Neural progenitor cell (in vitro differentiated cells): ENCODE measurements at places on chromosomes 6 and 20.

GRCh38 chr6:118992186-118992795 lies 57.3 kb upstream of the MCM9 start:
- no peak for DNase-seq

- peak; percentile 79 for DNase-seq
Observed at GRCh38 chr20:11248011-11248409, 574.2 kb upstream of the JAG1 start.

GRCh38 chr6:110643175-110643574 lies 166.8 kb upstream of the SLC22A16 start:
- no peak for DNase-seq

GRCh38 chr6:40999569-40999968 lies 39.5 kb downstream of the UNC5CL start:
- peak; percentile 53 for DNase-seq

DNA sequence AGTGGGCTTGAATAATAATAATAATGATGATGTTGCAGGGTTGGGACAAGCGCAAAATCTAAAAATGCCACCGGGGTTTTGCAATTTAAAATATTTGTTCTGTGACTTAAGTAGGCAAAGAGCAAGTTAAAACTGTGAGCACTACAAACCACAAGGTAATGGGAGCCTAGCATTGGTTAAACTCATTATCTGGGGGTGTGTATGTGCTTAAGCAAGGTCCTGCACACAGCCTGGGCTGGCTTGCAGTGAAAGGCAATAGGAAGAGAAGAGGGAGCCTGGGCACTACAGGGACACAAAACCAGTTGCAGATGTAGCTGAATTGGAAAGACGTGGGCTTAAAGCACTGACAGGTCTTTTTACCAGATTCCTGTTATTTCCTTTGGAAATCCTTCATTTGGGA lies 11.7 kb downstream of the SIM1 start:
- DNase-seq, result no peak

GRCh38 chr6:116396441-116396840 lies 25.7 kb downstream of the DSE start:
- DNase-seq, result no peak

DNA sequence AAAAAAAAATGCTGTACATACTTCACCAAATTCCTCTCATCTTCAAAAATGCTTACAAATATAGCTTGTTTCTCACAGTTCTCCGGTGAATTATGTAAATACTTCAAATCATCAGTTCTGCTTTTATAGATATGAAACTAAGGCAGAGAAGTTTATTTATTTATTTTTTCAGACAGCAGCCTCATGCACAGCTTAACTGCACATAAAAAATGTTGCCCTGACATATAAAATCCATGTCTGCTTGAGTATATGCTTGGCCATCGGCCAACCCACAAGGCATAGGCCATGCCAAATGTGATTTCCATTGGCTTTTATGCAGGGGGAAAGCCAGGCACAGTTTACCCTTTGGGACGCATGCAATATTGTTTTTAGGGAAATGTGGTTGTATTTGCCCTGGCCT lies 57.3 kb upstream of the PHACTR2 start:
- DNase-seq, result no peak

GRCh38 chr6:166781331-166781730 lies 154.3 kb upstream of the RPS6KA2 start:
- DNase-seq, result no peak

DNA sequence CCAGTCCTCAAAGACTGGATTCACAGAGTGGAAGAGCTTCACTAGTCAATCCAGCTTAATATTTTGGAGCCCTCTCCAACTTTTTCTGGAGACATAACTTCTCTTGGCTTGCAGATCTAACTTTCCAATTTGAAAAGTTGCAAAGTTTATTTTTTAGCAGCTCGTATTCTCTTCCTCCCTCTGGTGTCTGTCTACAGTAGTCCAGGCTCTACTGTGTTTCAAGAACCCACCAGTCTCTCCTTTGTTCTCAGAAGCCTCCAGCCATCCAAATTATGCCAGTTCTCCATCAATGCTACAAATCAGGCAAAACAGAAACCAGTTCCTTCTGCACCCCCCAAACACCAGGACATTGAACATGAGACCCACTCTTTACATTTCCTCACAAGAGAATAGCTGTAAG lies 376.1 kb upstream of the OPRM1 start:
- DNase-seq, result no peak

- no peak for DNase-seq
Observed at GRCh38 chr6:30787954-30788353, 43.6 kb upstream of the IER3 start.

DNA sequence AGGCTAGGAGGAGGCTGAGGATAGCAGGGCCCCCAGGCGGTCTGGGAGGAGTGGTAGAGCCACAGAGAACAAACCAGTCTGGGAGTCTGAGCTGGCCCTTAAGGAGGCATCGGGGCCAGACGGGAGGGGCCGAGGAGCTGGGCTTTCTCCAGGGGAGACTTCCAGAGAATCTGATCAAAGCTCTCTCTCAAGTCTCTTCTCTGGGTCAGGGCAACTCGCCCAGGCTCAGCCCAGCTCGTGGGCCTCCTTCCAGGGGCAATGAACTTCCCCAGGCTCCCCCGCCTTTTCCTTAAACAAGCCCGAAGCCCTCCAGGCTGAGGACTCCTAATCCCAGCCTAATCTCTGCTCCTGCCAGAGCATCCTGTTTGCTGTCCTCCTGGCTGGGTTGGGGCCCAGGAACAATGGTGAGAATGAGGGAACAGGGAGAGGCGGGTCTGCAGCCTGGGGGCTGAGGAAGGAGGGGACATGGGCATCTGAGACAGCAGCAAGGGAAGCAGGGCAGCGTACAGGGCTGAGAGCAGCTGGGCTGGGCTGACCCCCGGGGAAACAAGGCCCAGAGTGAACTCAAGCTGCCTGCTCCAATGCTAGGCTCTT lies 173.6 kb downstream of the ANKRD60 start:
- peak; percentile 70 for DNase-seq

- DNase-seq, result no peak
Observed at GRCh38 chr6:54920628-54921027, 74.1 kb downstream of the FAM83B start.

DNA sequence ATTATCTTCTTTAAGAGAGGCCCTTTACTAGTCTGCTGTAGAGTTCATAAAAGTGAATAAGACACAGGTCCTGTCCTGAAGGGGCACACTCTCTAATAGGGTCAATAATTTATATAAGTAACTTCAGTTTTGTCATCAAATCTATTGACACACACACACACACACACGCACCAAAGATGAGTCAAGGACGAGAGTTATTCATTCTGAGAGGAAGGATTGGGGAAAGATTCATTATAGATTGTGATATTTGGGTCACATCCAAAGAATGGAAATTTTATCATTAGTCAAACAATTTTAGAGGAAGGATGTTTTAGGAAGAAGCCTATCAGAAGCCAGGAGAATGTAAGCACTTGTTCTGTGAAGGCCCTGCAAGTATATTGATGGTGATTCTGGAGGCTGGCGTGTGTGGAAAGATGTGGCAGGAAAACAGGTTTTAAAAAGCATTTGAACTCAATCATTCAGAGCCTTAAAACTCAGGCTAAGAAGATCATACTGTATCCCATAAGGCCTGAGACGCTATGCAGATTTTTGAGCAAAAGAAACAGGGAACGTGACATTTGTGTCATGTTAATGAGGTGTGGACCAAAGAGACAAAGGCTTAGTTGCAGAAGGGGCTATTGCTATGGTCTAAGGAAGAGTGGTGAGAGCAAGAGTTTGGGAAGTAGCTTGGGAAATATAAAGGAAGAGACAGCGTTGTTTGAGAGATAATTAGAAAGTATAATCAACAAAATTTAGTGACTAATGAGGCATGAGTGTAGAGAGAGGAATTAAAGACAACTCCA lies 161.4 kb upstream of the PREP start:
- no peak for DNase-seq

- no peak for DNase-seq
Observed at GRCh38 chr6:34301408-34301807, 52.6 kb upstream of the SMIM29 start.

DNA sequence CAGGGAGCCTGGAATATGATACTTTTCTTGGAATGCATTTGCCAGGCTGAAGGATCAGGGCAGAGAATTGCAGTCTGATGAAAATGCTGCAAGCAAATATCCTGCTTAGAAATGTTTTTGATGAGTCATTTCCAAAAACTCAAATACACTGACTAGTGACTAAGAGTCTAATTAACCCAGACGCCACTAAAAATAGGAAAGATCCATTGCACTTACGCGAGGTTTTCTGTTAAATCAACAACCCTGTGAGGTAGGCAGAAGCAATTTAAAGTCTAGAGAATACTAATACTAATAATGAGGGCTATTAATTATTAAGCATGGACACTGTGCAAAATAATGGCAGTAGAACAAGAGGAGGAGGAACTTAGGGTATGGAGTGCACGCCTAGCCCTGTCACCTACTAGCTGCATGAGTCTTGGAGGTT lies 130.1 kb upstream of the DOK5 start:
- no peak for DNase-seq

GRCh38 chr20:18006684-18007083 lies 37.9 kb downstream of the MGME1 start:
- DNase-seq, result no peak

DNA sequence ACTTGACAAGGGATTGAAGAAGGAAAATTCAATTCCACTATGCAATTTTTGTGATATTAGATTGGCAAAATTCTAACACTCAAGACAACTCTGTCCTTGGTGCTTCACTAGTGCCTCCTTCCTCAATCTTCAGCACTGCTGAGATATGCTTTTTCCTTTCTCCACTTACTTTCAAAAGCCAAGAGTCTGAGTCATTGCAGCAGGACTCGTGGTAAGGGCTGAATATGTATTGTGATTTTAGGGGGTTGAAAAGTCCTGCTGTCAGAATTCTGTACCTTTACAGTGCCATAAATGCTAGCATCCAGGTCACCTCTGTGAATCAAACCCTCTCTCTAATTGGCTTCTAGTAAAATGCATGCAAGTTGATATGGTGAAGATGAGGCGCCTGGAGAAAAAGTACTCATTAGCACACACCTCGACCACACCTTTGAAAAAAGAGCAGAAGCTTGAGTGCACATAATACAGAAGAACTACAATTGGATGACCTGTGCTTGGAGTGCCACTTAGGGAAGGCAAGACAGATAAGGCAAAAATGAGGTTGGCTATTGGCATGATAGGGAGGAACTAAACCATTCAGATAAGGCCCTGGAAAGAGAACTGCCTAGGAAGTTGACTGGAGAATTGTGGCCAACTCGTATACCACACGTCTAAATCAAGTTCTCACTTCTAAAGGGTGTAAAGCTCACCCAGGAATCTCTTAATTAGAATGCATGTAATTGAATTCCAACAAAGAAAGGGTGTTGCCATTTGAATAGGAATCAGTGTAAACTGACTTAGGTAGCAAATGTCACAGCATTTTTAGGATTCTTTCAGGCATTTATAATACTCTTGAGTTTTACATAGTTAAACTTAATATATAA lies 43.6 kb upstream of the FAM83B start:
- peak; percentile 4 for DNase-seq

DNA sequence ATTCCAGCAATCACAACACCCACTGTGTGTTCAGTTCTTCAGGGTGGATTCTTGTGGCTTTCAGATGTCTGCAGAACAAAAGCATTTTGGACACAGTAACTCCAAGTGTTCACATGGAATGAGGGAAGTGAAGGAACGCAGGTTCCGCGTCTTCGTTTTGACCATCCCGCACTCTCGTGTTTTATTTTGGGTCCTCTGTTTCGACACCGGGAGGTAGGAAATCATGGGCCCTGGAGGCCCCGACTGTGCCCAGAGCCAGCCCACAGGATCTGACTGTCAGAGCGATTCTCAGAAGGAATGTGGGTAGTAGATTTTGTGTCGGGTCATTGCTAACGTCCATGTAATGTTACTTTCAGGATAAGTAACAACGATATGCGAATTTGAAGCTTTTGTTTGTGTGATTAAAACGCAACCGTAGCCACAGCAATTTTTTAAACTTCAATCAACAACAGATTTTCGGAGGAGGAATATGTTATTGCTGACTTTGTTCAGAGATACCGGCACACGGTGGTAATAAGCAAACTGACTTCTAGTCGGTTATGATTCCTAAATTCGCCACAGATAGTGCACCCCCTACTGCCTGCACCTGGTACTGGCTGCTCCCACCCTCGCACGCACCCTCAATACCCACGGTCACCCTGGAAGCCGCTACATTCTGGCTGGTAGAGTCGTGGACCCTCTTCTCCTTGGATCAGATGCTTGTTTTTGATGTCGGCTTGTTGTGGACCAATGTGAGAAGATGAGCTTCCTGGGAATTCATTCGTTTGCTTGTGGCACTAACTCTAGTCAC lies 10.5 kb downstream of the NPEPL1 start:
- DNase-seq, result no peak

GRCh38 chr6:5401845-5402738 lies 140.8 kb downstream of the FARS2 start:
- peak; percentile 23 for DNase-seq

DNA sequence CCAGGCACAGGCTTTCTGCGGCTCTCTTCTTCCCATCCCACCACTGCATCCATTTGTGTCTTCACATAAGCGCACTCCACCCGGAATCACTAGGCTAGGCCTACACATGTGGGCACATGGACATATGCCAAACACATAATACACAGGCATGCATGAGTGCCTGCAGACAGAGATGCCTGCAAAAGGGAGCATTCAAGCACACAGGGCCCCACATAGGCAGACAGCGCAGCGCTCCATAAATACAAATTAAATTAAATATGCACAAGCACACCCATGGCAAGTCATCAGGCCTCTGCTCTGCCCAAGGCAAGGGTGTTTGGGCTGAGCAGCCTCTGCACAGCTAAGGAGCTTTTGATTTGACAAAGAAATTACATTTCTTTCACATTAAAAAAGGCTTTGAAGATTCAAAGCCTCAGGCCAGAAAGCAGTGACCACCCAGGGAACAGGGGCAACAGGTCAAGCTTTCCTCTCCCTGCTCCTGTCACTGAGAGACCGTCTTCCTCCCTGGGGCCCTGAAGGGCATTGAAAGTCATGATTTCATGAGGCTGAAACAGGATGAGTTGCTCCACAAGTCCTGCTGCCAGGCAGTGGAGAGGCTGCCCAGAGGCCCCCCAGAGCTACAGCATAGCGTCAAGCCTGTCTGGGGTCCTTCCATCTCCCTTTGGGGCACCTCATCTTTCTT lies 134.2 kb upstream of the LRFN2 start:
- peak; percentile 26 for DNase-seq

- DNase-seq, result peak; percentile 66
Observed at GRCh38 chr20:2521369-2522305, 12.9 kb upstream of the ZNF343 start.

DNA sequence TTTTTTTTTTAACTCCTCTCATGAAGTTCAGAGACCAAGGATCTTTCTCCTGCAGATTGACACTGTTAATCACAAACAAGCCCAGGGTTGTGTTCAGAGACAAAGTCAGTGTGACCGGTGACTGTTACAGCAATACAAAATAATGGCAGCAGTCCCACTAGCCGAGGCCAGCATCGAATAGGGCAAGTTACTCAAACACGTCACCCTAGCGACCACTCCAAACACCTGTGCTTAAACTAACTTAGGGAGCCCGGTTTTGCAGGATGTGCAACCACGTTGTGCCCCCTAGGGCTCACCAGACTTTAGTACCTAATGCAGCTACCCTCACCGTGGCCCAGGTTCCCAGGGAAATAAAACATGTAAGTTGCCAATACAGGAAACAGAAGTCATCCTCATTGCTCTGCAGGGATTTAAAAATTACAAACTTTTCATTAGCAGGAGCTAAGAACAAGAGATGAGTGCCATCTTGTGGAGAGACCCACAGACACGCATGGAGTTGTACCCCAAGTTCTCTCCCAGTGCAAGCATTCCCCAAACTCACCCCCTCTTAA lies 38.1 kb downstream of the FAM50B start:
- no peak for DNase-seq
